ENCODE measurements at places on chromosomes 5 and 9.

DNA sequence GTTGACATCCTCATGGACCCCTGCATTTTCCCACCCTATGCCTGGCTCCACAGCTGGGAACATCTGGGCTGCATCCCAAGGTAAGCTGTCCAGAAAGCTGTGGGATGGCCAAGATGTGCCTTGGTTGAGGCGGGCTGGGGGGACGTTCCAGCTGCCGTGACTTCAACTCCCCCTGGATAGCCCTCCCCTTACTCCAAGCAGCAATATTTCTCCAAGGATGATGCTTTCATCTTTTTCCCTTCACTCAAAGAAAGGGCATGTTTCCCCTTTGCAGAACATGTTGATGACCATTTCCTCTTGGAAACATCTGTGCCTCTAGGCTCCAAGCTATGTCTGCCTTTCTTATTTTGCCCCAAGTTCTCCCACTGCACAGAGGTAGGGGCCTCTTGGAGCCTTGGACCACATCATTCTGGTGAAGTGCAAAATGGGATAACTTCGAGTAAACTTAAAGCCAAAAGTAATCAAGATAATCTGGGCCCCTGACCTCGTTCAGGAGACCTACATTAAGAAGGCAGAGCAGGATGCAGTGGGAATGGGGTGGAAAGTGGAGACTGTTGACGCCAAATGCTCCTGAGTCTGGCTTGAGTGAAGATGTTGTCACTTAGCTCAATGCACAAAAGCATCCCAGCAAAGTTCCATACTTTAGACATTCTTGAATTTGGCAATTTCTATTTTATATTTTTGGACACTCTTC lies 175.2 kb downstream of the GAS1 start:
- DNase-seq = no peak

DNA sequence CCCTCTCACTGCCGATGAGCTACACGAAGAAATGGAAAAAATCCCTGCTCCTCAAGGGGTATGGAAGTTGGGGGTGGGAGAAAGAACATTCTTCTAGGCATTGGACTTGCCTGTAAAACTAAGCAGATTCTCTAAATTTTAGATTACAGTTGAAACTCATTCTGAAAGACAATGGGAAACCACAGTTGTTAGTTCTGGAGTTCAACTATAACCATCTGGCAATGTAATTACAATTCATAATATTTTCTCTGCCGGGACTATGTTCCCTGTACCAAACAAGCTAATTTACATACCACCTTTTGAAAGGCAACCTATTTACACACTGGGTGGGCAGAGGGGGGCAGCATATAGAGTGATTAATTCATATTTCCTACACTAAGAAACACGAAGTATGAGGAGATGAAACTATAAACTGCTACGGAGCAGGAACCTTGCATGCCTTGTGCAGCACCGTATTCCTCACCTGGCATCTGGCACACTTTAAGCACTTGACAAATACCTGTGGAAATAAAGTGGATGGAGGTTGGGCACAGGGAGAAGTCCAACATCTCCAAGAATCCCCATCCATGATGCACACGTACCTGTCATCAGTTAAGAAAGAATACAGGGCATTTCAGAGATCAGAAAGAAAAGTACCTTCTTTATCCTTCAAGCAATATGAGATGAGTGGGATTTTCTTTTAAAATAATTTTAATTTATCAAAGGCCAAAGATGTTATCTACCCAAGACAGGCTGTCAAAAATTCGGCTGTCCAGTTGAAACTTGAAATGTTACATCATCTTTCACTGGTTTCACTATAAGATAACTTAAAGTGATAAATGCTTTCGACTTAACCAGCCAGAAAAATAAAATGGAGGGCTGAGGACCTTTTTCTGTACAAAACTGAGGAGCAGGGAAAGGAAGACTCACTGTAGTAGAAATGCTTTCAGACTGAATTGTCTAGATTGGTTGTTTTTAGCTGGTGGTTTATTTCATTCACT lies 54.2 kb downstream of the SSBP2 start:
- DNase-seq = no peak

DNA sequence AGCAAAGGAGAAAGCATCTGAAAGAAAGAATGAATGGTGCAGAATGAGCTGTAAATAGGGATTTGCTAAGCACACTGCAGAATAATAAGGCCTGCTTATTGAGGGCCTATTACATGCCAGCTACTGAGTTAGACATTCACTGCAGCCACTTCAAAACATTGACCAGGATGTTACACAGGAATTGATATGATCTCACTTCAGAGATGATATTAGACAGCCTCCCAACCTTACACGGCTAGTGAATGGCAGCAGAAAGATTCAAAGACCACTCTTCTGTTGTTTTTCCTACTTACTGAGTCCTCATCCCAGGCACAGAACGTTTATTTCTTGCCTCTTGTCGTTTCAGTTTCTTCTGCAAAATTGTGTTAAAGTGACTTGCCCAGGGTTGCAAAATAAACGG lies 1209.9 kb upstream of the WWC1 start:
- DNase-seq = no peak

DNA sequence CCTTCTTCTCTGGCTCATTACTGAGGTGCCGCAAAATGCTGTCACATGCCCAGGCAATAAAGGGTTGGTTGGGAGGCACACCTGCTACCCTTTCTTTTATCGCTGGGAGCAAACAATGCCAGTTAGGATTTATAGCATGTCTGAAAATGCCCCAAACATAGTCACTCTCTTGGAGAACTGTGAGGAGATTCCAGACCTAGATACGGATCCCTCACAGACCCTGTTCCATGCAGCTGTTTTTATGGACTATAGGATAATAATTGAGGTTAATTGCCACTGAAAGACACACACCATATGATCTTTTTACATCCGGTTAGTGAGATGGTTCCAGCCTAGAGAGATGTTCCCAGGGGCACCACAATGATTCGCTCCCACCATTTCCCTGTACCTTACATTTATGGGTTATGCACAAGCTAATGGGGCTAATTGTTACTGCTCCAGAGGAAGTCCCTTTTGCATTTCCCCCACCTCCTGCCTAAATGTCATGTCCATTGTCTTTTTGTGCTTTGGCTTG lies 318.1 kb downstream of the PIK3R1 start:
- no peak for DNase-seq

- DNase-seq = no peak
Observed at GRCh38 chr5:147995846-147996245, 67.9 kb upstream of the SPINK5 start.

DNA sequence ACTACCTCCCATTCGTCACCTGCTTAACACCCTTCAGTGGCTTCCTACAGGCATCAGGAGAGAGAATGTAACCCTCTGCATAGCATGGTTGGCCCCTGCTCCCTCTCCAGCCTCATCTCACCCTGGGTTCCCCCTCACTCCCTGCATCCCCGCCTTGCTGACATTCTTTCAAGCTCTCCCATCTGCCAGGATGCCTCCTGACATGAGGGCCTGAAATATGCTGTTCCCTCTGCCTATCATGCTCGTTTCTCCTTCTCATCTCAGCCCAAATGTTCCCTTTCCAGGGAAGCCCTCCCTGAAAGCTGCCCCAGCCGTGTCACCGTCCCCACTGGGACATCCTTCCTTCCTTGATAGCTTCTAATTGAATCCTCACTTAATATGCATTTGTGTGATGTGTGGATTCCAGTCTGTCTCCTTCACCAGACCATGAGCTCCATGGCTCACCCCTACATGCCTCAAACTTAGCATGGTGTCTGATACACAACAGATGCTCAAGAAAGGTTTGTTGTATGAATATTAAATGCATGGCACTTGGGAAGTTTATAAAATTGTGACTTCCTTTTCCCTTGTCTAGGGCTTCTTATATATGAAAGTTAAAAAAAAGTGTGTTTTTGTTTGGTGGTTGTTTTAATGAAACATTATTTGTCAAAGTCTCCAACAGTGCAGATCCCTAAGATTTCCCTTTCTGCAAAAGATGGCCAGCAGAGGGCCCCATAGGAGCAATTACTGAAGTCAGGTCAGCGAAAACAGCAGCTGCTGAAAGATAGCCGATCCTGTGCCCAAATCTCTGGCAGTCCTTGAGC lies 7.3 kb upstream of the C5orf58 start:
- no peak for DNase-seq

DNA sequence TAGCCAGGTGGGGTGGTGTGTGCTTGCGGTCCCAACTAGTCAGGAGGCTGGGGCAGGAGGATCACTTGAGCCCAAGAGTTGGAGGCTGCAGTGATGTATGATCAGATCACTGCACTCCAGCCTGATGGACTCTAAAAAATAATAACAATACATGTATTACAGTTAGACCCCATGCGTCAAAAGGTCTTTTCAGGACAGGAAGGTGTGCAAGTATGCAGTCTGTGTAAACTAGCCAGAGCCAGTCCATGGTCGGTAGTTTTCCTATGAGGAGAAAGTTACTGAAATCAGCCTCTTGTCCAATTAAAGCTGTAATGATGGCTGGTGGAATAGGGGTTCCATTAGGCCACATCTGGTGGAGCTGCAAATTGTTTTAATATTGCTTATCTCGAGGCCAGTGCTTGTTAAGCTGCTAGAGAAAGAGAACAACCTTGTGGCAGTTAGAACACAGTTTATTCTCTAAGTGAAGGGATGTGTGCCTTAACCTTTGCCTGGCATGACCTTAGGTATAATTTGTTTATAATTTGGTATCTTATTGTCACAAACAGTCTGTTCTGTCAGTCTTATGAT lies 1.5 kb upstream of the STOM start:
- DNase-seq = no peak
